ENCODE measurements at places on chromosomes 7 and 10. TPM values are rescaled to one million over a fixed set of nuclear protein-coding genes. Genes with fewer than 3 reads are reported as not detected.

Gene NPFFR1
- total RNA-seq = not detected

GRCh38 chr10:18777258-18777657 lies 118.0 kb downstream of the ARL5B start:
- no peak for DNase-seq

- no peak for DNase-seq
Observed at GRCh38 chr10:115772606-115773005, 500.4 kb downstream of the GFRA1 start.

Gene AMPH
- total RNA-seq = 15.1 TPM

Gene GPR141
- 0.64 TPM for total RNA-seq

GRCh38 chr7:149496642-149497391 lies 792 bp downstream of the ZNF746 start:
- no peak for DNase-seq

Gene CUZD1
- total RNA-seq = 0.48 TPM

GRCh38 chr10:133133471-133134231 lies 26.4 kb upstream of the KNDC1 start:
- no peak for DNase-seq

GRCh38 chr10:77377678-77378352 lies 259.8 kb downstream of the KCNMA1 start:
- DNase-seq = no peak

Gene ABCA13
- 0.29 TPM for total RNA-seq

DNA sequence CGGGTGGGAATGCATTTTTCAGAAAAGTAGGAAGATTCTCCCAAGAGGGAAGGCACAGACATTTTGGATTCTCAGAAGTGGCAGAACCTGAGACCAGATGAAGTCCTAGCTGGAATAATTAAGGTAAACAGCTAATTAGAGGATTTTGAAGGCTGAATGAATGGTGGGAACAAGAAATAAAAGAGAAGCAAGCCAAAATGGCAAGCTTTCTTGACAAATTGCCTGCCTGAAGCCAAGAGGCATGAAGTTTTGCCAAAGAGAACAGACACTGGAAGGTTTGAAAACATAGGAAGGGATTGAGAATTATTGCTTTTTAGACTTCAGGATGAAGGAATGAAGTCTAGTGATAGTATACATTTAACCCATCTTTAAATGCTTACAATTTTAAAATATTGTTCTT lies 115.0 kb upstream of the SEM1 start:
- DNase-seq = no peak

GRCh38 chr10:4278186-4278585 lies 493.2 kb upstream of the KLF6 start:
- DNase-seq = no peak

Gene MACROH2A2
- total RNA-seq = 4.8 TPM

DNA sequence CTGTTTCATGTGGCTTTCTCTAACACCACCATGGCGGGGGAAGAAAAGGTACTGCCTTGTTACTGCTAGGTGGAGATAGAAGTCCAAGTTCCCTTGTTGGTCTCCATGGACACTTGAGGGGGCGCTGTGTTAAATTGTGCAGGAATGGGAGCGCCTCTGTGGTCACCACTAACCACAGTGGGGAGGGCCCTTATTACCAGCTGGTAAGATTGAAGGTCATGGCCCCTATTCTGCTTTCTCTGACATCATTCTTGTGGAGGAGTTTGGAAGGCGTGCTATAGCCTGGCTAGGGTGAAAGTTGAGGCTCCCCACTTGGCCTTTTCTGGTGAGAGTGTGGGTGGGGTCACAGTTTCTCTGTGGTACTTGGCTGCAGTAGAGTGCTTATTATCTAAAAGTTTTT lies 14.9 kb upstream of the MXI1 start:
- DNase-seq = no peak

Gene C10orf105
- under 0.01 TPM for total RNA-seq

DNA sequence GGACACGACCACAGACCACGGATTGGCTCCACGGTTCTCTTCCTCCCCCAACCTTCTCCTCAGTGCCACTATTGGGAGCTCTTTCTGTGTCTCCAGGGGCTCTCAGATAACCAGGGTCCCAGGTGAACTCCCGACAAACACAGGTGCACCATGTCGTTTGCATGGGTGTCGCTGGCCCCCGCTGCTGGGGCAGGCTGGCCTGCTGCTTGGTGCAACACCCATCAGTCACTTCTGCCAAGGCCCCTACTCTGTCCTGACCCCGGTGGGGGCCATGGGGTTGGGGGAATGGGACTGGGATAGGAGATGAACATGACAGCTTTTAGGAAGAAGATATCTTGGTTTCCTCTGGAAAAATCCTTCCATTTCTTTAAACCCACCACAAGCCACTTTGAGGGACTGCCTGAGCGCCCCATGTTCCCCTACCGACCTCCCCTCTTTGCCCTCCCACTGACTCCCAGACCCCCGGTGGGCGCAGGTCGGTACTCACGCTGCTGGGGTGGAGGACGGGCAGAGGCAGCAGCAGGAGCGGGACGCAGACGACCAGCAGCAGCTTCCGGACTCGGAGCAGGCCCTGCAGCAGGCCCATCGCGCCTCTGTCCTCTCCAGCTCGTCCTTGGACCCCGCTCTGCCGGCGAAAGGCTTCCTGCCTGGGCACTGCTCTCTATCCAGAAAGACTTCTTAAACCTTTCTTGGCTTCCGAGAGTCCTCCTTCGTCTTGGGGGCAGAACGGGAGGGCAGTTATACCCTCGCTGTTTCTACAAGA lies 894 bp downstream of the SLC13A4 start:
- no peak for DNase-seq

Gene RALA
- 16.7 TPM for total RNA-seq

DNA sequence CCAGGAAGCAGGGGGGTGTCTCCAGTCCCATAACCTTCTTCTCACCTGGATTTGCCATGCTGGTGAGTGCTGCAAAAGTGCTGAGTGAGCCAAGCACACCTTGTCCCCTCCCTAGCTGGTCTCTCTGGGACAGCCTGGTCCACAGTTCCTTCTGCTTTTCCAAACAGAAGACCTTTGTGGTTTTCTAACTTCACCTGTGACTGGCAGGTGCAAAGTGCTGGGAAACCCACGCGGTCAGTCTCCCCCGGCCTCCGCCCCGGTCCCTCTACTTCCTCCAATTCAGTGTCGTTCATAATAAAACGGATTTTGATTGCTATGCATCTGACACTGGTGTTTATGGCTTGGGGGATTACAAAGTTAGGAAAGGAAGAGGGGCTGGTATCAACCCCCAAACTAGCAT lies 37.1 kb downstream of the RBAK start:
- no peak for DNase-seq

GRCh38 chr7:30463405-30464145 lies 15.0 kb downstream of the NOD1 start:
- no peak for DNase-seq

Gene ADAMTS14
- total RNA-seq = under 0.01 TPM

- DNase-seq = no peak
Observed at GRCh38 chr7:102111061-102112041, 175.3 kb upstream of the SH2B2 start.

- DNase-seq = no peak
Observed at GRCh38 chr7:35261476-35262285, 7.8 kb upstream of the TBX20 start.

DNA sequence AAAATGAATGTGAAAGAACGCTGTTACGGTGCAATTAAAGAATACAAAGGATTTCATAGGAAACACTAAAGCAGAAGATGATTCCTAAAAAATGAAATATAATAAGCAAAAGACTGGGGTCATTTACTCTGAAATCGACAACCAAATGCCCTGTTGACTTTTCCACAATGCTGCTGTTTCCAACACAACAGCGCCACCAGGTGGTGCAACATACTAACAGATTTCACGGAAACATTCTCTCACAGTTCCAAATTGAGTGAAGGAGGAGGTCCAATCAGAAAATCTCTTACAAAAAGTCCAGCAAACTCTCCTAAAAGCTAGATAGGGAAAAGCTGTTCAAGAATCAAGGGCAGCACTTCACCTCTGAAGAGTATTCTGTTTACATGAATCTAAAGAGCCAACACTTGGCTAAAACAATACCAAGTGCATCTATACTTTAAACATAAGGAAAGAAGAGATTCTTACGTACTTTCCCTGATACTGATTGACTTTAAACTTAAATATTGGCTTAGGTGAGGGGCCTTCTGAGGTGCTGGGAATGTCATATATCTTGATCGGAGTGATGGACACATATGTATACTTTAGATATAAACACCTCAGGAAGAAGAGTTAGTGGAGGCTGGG lies 55.9 kb downstream of the UPF2 start:
- peak; percentile 56 for DNase-seq

- DNase-seq = no peak
Observed at GRCh38 chr10:33489501-33490176, 155.2 kb upstream of the NRP1 start.

DNA sequence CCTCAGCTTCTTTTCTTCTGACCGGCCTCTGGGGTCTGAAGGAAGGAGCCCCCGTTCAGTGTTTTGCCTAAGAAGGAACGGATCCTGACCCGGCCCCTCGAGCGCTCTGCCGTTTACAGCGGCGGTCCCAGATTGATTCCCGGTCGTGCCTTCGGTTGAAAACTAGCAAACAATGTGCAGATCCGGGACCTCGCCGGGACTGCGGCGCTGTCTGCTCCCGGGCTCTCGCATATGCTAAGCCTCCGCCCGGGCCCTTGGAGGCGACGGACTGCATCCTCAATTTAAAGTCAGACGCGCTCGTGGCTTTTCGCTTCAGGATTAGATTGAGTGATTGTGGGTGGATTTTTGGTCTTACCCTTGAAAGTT lies 559 bp downstream of the DBF4 start:
- peak; percentile 57 for DNase-seq

Gene CPA5
- total RNA-seq = not detected

DNA sequence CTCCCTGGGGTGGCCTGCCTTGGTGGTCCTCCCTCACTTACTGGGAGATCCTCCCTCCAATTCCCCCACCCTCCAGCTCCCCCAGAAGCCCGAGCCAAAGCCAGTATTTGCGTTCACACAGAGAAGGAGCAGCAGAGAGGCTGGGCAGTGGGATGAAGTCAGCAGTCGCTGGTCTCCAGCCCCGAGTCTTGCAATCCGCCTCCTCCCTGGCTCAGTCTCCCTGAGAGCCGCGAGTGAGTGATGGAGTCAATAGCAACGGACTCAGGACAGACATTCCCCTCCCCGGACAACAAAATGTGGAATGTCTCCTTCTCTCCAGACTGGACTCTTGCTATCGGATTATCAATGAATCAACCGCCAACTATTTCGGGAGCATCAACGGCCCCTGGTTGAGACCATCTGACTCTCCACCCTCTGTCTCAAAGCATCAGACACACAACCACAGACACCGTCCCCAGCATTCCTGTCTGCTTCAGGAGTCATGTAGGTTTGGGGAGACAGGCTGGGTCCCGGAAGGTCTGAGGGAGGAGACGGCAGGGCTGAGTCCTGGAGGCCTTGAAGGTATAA lies 178.4 kb downstream of the SH3PXD2A start:
- no peak for DNase-seq

Gene LIPN
- not detected for total RNA-seq

DNA sequence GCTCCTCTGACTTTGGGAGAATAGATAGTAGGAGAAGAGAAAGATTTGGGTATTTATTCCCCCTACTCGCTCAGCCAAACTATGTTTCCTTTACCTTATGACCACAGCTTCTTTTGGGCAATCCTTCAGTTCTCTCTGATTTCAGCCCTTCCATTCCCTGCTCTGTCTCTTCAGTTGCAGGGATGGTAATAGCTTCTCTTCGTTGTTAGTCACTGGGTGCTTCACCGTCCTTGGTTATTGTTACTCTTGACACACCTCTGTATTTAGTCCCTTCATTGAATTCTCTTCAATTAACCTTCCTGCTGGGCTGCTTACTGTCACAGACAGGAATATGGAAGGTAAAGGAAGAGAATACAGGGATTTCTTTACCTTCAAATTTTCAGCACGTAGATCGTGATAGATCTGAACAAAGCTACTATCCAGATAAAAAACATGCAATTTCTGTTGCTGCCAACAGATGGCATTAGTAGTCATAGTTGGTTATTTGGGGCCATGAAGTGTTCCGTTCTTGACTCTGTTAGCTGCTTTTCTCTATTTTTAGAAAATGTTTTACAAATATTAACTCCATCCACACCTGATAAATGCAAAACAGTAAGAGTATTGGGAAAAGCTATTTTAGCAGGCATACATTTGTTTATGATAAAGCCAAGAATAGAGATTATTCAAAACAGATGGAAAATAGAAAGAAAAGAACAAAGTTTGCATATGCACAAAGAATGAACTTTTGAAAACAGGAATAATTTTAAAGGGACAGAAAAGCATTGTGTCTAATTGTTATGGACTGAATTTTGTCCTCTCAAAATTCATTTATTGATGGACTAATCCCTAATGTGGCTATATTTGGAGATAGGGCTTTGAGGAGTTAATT lies 14.0 kb upstream of the PTTG1IP2 start:
- DNase-seq = no peak

GRCh38 chr10:72567889-72568640 lies 57.8 kb downstream of the MICU1 start:
- no peak for DNase-seq

GRCh38 chr7:46386428-46387399 lies 465.6 kb upstream of the IGFBP3 start:
- no peak for DNase-seq

DNA sequence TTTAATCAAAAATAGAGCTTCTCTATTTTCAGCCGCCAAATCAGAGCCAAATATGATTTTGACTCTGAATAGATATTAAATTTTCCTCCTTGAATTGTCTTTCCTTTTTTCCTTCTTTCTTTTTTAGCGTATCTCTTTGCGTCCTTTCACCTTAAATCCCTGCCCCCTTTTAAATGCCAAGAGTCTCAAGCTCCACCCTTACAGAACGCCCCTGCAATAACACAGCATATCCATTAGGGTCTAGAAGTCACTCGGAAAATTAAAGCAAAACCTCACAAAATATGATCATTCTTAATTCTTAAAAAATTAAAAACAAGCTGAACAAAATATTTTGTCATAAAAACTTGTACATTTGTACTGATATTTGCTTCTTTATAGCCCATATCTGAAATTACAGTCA lies 51.3 kb upstream of the GRM8 start:
- DNase-seq = no peak

- no peak for DNase-seq
Observed at GRCh38 chr7:121397822-121398221, 1.7 kb upstream of the FAM3C start.

GRCh38 chr10:96512524-96513304 lies 1.0 kb downstream of the TLL2 start:
- DNase-seq = no peak

Gene PALS2
- 32.6 TPM for total RNA-seq

DNA sequence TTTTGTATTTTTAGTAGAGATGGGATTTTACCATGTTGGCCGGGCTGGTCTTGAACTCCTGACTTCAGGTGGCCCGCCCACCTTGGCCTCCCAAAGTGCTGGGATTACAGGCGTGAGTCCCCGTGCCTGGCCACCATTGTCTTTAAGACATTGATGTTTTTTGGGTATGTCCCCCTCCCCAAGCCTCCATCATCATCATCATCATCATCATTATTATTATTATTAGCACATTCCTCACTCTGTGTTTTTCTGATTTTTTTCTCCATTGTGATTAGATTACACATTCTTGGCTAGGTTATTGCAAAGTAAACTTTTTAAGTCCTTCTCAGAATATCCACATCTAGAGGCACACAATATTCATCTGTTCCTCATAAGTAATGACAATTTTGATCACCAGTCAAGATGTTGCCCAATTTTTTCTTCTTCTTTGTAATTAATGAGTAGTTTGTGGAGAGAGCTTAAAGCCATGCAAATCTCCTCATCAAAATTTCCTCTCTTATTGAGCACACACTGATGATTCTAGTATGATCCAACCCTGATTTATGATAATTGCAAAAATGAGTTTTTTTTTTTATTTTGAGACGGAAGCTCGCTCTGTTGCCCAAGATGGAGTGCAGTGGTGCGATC lies 47.5 kb downstream of the EPC1 start:
- no peak for DNase-seq

Gene PTPRZ1
- 32.1 TPM for total RNA-seq

Data from breast epithelium (tissue), 4 donors.